Stimulated activated CD4-positive, alpha-beta T cell treated with anti-CD3 and anti-CD28 coated beads, Interleukin-15, amount 100 ng/mL, for 1 hour (primary cell): ENCODE measurements at places on chromosomes 6 and 20.

GRCh38 chr20:38937978-38938473 lies 11.8 kb downstream of the FAM83D start:
- DNase-seq, result no peak

GRCh38 chr6:25456249-25457040 lies 177.3 kb downstream of the CARMIL1 start:
- no peak for DNase-seq

DNA sequence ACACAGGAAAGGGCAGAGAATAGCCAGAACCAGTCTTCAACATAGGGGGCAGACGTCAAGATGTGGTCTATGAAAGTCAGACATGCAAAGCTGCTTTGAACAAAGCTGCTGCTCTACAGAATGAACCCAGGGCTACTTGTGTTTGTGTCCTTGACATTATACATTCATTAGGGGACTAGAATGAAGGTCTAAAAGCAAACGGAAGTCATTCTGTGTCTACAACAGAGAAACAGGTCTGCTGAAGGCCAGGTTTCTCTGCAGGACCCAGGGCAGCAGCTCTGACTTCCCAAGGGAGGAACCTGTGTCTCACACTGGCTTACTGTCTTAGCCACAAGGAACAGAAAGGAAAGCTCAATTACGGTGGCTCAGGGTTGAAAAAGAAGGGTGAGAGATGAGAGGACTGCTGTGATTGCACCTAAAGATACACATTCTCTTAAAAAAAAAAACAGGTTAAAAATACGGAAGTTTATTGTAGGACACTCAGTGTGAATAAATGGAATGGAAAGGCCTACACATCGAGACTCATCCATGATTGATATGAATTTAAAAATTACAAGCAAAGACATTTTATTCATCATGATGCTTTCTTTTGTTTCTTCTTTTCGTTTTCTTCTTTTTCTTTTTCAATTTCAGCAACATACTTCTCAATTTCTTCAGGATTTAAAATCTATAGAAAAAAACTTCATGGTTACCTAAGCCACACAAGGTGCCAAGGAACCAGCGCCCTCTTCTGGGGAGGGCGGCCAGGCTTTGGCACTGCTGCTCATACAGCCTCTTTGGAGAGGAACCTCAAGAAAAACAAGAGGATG lies 6.7 kb downstream of the PSMA7 start:
- peak; percentile 55 for DNase-seq

- no peak for DNase-seq
Observed at GRCh38 chr6:164415832-164416563, 893.4 kb downstream of the C6orf118 start.

GRCh38 chr6:45265246-45265645 lies 62.9 kb upstream of the RUNX2 start:
- no peak for DNase-seq

GRCh38 chr20:63955281-63955826 lies 862 bp downstream of the UCKL1 start:
- no peak for DNase-seq

GRCh38 chr6:155530219-155530834 lies 74.7 kb upstream of the NOX3 start:
- DNase-seq, result no peak

DNA sequence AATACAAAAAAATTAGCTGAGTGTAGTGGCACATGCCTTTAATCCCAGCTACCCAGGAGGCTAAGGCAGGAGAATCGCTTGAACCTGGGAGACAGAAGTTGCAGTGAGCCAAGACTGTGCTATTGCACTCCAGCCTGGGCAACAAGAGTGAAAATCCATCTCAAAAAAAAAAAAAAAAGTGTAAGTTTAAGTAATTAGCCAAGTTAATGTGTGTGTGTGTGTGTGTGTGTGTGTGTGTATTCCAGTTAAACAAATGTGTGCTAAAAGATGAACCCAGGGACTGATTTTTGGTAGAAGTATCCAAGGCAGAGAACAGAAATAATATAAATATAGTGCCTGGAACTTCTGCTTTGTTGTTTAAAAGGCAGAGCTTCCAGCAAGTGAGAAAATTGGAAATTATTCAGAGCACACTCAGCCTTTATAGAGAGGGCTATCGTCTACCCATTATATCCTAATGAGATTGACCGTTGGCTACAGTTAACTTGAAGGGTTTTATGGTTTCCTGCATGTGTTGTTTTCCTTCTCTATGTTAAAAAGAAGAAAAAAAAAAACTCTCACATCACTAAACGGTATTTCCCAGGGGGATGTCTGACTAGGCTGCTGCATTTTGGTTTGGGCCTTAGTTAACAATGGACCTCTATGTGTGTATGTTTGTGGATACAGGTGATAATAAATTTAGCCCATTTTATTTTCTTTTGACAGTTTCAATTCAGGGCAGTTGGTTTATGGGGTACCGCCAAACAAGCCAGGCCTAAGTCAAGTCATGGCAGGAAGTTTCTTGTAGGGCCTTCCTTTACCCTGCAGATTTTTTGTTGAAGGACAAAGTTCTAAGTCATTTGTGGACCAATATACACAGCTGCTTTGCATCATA lies 9.8 kb downstream of the SOX4 start:
- DNase-seq, result no peak

DNA sequence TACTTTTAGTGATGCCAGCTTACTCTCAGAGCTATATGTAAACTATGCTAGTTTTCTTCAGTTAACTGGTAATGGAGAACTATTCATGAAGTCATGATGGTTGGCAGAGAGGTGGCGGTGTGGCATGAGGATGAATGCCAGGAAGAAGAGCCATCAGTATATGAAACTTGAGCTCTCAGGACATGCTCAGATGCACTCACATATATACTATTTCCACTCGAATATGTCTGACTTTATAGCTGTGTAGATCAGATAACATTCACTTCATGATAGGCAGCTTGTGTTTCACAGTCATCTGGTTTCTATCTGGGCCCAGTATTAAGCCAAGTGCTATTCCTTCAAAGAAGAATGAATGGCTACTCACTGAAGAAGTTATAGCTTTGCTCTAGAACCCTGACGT lies 46.2 kb upstream of the CEP85L start:
- no peak for DNase-seq

DNA sequence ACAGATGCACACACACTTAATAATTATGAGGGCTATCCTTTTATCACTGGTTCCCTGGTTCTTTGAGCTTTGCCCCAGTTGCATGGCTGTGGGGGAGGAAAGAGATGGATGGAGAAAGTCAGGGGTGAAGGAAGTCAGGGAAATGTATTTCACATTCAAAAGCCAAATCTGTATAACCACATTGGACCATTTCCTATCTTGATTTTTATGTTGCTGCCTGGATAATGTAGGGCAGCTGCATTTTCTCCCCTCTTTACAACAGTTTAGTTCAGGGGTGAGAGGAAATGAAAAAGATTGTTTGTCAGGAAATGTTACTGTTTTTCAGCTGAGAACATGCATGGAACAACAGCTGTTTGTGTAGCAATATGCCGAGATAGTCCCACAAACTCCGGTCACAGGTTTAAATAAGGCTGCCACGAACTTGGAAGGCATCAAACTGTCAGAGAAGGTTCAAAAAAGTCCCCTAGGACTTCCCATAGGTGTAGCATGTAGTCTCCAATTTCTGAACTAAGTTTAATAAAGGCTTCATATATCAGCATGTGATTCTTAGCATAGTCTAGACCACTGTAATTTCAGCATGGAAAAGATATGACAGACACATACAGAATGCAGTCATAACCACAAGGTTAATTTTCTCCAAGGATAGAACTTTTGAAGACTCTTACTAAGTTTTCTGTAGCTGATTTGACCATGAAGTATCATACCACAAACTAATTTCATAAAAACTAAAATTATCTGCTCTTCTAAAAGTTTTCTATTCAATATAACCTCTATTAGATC lies 82.1 kb upstream of the COL21A1 start:
- DNase-seq, result no peak

DNA sequence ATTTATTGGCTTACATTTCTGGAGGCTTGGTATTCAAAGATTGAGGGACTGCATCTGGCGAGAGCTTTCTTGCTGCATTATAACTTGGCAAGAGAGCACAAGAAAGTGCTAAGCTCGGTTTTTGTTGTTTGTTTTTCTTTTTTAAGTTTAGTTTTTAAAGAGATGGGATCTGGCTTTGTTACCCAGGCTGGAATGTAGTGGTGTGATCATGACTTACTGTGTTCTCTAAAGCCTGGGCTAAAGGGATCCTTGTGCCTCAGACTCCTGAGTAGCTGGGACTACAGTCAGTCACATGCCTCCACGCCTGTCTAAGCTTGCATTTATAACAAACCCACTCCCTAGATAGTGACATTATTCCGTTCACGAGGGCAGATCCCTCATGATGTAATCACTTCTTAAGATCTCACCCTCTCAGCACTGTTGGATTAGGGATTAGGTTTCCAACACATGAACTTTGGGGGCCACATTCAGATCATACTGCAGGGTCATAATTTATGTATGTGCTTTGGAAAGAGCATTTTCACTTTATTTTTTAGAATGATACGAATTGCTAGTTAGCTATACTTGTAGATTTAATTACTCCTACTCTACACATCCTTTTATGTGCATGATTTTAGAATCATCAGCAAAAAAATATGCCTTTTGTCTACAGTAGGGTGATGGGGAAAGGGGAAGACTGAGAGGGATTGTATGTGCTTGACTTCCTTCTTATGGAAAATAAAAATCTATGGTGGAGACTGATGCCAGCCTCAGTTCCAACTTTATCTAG lies 167.8 kb downstream of the JARID2 start:
- DNase-seq, result no peak

- DNase-seq, result no peak
Observed at GRCh38 chr6:89313006-89313405, 2.1 kb downstream of the GABRR2 start.
